ENCODE measurements at places on chromosomes 1 and 21. TPM values are rescaled to one million over a fixed set of nuclear protein-coding genes. Genes with fewer than 3 reads are reported as not detected.

Gene USH2A
- total RNA-seq, result not detected

Gene ACKR1
- total RNA-seq, result not detected

Gene ANKRD35
- 0.23 TPM for total RNA-seq

Gene UCK2
- 100 TPM for total RNA-seq

Gene S100A8
- total RNA-seq, result not detected

Gene ABCB10
- 40.1 TPM for total RNA-seq

Gene GUCA2B
- not detected for total RNA-seq

Gene PTGER3
- total RNA-seq, result 0.43 TPM

Gene RPE65
- total RNA-seq, result not detected

Gene KCNN3
- 0.39 TPM for total RNA-seq

Gene PLOD1
- total RNA-seq, result 39.4 TPM

Gene MAP10
- 3.2 TPM for total RNA-seq

Gene PROX1
- not detected for total RNA-seq

Gene NUF2
- 47.4 TPM for total RNA-seq

Gene GPR25
- total RNA-seq, result not detected

Gene IFNLR1
- total RNA-seq, result 6.5 TPM

Gene FCER1A
- not detected for total RNA-seq

Gene CFH
- total RNA-seq, result 0.44 TPM

Gene CHI3L1
- not detected for total RNA-seq

Gene LAX1
- total RNA-seq, result 14.2 TPM

Gene CAMK2N1
- 2.2 TPM for total RNA-seq

Gene MIB2
- 32.7 TPM for total RNA-seq

Gene FCRL1
- total RNA-seq, result not detected

Gene SH3BGR
- 1.0 TPM for total RNA-seq

Gene PPM1J
- 0.59 TPM for total RNA-seq

Gene NTMT2
- not detected for total RNA-seq

Gene DARS2
- 49.7 TPM for total RNA-seq

Gene KRTAP19-3
- not detected for total RNA-seq

Gene CRYAA
- total RNA-seq, result not detected

Gene PLPP3
- total RNA-seq, result not detected

Gene EPHB2
- total RNA-seq, result not detected

Gene LCA5L
- 0.32 TPM for total RNA-seq

Gene CATSPERE
- 0.25 TPM for total RNA-seq

Gene VASH2
- 1.8 TPM for total RNA-seq

Gene MMP23B
- 0.94 TPM for total RNA-seq

Gene DNM3
- 0.41 TPM for total RNA-seq
